ENCODE measurements at places on chromosomes 1 and 21.

GRCh38 chr21:45042664-45043161 lies 31.7 kb upstream of the ADARB1 start:
- no peak for DNase-seq

GRCh38 chr1:109225308-109225707 lies 11.6 kb downstream of the SARS1 start:
- DNase-seq: no peak

- DNase-seq: no peak
Observed at GRCh38 chr1:214317734-214318133, 36.8 kb downstream of the SMYD2 start.

- DNase-seq: no peak
Observed at GRCh38 chr1:58581641-58582040, 4.6 kb upstream of the TACSTD2 start.

- DNase-seq: no peak
Observed at GRCh38 chr21:44858791-44859190, 14.7 kb downstream of the PTTG1IP start.

Data from GM12865 (cell line).